ENCODE measurements at places on chromosomes 7 and 10. TPM values are rescaled to one million over a fixed set of nuclear protein-coding genes. Genes with fewer than 3 reads are reported as not detected.

Gene RGS10
- total RNA-seq = 96.7 TPM

Gene CAV2
- 157 TPM for total RNA-seq

Gene ZNF117
- total RNA-seq = 2.5 TPM

Gene DNAH11
- 0.39 TPM for total RNA-seq

Gene SRRM3
- 12.7 TPM for total RNA-seq

Gene GATA3
- total RNA-seq = 2.7 TPM

Gene EPDR1
- 8.0 TPM for total RNA-seq

Gene CALHM3
- 0.49 TPM for total RNA-seq

Gene MOGAT3
- total RNA-seq = not detected

Gene TEX36
- 0.25 TPM for total RNA-seq

GRCh38 chr10:103692436-103692951 is 162.9 kb downstream of the SH3PXD2A start:
- no peak for DNase-seq

DNA sequence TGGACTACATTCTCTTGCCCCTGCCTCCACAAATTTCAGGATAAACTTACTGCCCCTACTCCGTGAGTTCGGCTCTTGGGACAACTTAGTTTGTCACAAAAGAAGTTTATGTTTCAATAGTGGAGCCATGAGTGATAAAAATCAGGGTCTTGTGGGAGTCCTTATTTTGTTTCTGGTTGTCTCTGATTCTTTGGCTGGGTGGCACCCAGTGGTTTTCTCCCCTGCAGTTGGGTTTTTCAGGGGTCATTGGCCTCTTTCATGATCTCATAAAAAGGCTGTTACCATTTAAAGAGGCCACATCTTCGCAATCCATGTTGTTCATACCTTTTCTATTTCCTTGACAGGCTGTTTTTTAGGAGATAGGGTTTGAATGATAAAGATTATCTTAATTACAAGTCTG is 5.5 kb downstream of the TET1 start:
- DNase-seq = no peak

DNA sequence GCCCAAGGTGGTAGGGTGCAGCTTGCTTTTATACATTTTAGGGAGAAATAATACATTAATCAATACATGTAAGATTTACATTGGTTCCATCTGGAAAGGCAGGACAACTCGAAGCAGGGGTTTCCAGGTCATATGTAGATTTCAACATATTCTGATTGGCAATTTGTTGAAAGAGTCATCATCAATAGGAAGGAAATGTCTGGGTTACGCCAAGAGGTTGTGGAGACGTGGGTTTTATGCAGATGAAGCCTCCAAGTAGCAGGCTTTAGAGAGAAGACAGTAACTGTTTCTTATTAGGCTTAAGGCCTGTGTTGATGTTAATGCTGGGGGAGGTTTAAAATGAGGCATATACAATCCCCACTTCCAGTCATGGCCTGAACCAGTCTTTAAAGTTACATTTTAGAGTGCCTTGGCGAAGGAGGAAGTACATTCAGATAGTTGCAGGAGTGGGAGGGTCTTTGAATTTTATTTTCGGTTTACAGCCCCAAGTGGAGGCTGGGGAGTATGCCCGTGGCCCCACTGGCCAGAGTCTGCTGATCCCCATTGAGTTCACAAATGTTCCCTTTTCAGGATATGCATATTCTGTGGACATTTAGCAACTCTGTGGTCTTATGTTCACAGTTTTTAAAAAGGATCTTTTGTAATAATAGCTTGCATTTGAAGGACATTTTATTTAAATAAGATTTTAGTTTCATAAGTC is 166.0 kb upstream of the GDF10 start:
- no peak for DNase-seq

- DNase-seq = no peak
Observed at GRCh38 chr7:34247468-34247867, 342.1 kb downstream of the BMPER start.

- DNase-seq = no peak
Observed at GRCh38 chr10:125257521-125258108, 97.3 kb upstream of the CTBP2 start.

GRCh38 chr7:129698516-129699418 is 87.2 kb downstream of the NRF1 start:
- peak; percentile 19 for DNase-seq

DNA sequence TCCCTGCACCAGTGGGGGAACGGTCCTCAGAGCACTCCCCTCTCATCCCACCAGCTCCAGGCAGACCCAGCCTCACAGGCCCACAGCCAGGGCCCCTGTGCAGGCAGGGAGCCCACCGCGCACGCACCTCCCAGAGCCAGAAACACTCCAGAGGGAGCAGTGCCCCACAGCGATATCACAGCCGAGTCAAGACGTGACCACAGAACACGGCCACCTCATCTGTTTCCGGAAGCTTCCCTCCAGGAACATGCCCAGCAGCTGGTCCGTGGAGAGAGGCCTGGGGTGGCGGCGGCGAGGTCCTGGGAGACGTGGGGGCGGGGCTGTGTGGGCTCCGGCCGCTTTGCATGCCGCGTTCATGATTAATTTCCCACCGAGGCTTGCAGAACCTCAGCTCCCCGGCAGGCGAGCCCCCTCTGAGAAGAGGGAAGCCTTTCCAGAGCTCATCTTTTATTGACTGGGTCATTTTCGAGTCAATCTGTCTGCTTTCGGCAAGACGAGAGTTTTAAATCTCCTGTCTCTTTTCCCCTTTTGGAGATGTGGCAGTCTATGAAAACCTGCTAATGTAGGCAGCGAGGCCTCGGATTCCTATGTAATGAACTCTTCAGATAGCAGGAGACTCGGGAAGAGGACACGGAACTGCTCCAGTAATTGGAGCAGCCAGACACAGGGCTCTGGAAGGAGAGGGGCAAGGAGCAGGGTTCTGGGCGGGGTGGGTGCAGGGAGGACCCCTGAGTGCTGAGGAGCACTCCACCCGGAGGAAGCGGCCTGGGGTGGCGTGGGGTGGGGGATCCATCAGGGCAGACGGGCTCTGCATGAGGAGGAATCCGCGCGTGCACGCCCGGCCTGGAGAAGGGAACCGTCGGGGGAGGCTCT is 242.8 kb downstream of the ELFN1 start:
- DNase-seq = no peak

- no peak for DNase-seq
Observed at GRCh38 chr7:117270371-117270770, 52.5 kb downstream of the WNT2 start.

- DNase-seq = peak; percentile 94
Observed at GRCh38 chr10:21364196-21365114, 161.0 kb downstream of the SKIDA1 start.

DNA sequence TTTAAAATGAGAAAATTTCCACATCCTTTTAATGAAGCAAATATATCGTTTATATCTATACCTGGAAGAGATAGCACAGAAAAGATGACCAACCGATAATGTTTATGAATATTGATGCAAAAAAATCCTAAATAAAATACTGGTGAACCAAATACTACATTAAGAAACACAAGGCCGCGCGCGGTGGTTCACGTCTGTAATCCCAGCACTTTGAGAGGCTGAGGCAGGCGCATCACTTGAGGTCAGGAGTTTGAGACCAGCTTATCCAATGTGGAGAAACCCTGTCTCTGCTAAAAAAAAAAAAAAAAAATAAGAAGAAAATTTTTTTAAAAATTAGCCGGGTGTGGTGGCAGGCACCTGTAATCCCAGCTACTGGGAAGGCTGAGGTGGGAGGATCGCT is 25.8 kb downstream of the SHH start:
- DNase-seq = no peak

GRCh38 chr10:126314863-126315493 is 73.3 kb downstream of the ADAM12 start:
- DNase-seq = no peak

GRCh38 chr10:30819341-30820181 is 190.0 kb upstream of the LYZL2 start:
- no peak for DNase-seq

GRCh38 chr10:25934621-25935139 is 651 bp downstream of the MYO3A start:
- no peak for DNase-seq

DNA sequence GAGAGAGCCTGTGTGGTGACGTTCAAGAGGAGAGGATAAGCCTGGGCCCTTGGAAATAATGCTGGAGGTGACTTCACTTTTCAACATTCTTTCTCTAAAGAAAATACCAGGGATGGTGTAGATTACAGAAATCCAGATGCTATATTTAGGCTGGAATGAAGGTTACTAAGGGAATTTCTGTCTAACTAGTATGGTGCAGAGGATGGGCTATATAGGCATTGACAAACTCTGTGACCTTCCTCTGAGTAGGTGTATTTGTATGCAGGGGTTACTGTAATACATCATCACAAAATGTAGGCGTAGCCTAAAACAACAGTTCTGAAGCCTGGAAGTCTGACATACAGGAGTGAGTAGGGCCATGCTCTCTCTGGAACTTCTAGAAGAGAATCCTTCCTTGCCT is 155.3 kb upstream of the INHBA start:
- DNase-seq = no peak

- no peak for DNase-seq
Observed at GRCh38 chr10:60389413-60390025, at the start of gene ANK3. Gene ANK3, minus strand, starts transcription at chr10:60389875. Its CDS starts 337 bp downstream, at chr10:60389538.

DNA sequence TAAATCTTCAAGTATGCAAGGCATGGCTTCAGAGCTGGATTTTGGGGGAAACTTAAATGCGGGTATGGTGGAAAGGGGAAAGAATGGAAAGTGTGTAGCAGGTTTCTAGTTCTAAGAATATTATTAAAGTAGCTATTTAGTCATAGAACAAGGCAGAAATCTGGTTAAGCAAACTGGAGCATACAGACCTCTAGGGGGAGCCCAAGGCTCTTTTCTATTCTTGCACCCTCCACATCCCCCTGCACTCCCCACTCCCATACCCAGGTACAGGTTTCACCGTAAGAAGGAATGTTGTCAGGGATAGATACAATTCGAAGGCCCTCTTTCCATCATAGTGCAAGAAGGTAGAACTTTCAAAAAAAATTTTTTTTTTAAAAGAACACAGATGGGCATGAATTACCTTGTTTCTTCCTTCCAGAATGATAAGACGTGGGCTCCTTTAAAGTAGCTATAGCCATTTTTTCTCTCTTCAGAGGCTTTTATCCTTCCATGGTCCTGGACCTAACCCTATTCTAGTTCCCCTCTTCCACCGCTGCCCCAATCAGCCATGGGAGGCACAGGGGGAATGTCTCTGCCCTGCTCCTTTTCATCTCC is 41.5 kb upstream of the SMIM30 start:
- peak; percentile 39 for DNase-seq

GRCh38 chr10:108905821-108906220 is 1017.5 kb downstream of the XPNPEP1 start:
- no peak for DNase-seq

GRCh38 chr7:151416941-151417315 is 7.1 kb upstream of the WDR86 start:
- DNase-seq = no peak

GRCh38 chr7:133048589-133048988 is 33.3 kb downstream of the CHCHD3 start:
- DNase-seq = no peak

GRCh38 chr7:81789406-81790119 is 19.7 kb upstream of the HGF start:
- DNase-seq = no peak

DNA sequence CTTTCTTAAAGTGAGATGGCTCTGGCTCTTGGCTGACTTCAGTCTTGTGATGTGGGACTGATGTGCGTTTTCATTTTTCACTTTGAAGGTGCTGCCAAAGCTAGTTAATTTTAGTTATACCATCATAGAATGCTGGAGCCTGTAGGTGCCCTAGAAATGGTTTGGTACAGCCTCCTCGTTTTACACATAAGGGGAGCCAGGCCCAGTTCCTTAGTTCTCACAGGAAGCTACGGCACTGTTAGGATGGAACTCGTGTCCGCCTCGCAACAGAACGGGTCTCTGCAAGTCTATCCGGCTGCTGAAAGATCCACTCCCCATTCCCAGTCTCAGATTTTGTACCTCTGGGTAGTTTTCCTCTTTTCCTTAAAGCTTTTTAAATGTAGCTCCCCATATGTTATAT is 173.2 kb upstream of the PRPS1L1 start:
- no peak for DNase-seq

DNA sequence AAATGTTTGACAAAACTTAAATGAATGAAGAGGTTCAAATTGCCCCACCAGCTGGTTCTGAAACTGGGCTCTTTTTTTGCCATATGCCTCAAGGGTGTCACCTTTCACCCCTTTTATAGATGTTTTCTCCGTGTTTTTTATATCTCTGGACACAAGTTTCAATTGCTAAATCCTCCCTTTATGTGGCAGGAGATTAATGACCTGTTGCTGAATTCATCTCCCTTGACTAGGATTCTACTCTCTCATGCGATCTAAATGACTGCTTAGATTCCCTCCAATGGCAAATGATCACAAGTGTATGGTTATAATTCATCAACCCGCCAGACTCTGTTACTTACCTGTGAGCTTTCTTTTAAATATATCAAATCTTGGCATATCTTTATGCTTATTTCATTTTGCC is 677.0 kb upstream of the POT1 start:
- no peak for DNase-seq

GRCh38 chr10:30553018-30553625 is 76.4 kb downstream of the LYZL2 start:
- DNase-seq = no peak

DNA sequence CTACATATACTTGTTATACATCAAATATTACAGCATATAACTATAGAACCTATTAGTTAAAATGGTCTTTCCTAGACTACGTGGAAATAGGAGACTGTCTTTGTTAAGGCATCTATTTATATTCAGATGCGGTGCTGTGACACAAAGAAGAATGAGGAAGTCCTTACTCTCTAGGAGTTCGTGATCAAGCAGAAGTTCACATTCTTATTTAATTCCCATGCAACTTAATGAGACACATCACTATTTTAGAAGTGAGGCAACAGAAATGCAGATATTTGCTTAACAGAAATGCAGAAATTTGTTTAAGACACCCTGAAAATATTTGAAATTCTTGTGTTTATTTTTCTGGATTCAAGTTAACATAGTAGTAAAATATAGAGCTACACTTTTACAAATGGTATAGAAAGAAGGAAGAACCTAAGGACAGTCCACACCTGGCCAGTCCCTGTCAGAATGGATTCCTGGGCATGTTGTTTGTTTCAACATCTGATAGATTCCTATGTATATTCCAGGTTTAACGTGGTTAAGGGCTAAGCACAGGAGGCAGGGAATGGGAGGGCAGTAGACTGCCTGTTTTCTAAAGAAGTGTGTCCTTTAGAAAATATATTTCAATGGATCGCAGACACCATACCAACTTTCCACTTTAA is 70.6 kb upstream of the NXPH1 start:
- DNase-seq = no peak

- no peak for DNase-seq
Observed at GRCh38 chr7:42227021-42227420, 10.0 kb downstream of the GLI3 start.

Measured in HCT116 (cell line).